Stimulated activated CD4-positive, alpha-beta T cell treated with anti-CD3 and anti-CD28 coated beads, Interleukin-15, amount 100 ng/mL, for 1 hour (primary cell): ENCODE measurements at places on chromosomes 5 and 9.

DNA sequence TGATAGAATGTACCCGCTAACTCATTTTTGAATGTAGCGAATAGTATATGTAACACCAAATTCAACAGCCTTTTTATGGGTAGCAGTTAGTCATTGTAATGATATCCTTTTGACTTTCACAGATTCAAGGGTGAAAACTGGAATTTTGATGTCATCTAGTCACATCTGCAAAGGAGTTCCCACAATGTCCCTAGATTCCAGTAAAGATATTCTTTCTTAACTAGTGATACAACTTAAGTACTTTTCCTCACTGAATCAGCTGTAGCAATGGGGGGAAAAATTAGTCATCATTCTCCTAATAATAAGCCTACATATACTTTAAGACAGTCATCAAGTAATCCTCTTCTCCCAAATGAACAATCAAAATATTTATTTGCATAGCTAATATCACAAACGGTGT is 11.5 kb upstream of the SSBP2 start:
- no peak for DNase-seq

DNA sequence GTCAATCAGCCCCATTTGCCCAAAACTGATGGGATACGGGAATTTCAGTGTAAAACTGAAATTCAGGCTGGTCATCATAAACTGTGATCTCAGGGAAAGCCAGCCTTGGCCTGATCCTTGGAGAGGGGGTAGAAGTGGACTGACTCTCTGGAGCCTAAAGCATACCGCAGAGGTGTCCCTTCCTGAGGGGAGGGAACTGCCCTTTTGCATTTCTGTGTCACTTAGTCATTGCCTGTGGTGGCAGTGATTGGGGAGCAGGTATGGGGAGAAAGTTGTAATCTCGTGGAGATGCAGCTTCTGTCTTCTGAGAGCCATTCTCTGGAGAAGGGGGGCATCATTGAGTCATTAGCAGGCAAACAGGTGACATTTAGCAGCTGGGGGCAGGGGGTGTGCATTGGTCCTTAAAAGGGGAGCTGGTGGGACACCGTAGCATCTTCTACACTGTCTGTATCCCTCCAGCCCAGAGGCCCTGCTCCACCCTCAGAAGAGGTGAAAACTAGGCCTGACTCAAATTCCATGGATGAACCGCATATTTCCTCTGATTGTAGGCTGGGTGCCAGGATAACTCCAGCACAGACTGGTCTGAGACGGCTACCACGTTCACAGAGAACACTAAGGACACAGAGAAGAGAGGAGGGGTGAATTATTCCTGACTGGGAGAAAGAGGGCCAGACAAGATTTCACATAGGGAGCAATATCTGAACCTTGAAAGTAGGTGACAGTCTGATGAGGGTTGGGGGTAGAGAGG is 143.3 kb downstream of the SEC61B start:
- DNase-seq: no peak

- no peak for DNase-seq
Measured at GRCh38 chr5:15255576-15255975, 244.4 kb upstream of the FBXL7 start.

DNA sequence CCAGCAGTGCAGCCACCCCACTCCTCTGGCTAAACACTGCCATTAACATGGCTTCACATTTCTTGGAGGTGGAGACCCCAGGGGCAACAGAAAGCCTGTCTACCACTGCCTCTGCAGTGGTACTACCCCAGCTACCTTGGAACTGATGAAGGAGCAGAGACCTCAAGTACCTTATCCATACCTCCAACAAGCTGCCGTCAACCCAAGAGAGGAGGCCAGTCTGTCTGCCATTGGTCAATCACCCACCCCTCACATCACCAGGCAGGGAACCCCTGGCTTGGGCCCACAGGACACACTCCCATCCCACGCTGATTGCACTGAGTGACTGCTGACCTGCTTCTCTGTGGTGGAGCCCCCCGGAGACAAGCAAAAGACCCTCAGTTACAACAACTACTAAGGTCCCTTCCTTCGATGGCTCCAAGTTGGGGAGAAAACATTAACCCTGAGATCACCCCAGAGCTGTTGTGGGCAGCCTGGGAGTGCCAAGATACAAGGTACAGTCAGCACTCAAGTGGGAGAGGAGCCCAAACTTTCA is 5.6 kb downstream of the IFNA14 start:
- no peak for DNase-seq

GRCh38 chr5:95922798-95923197 is 38.9 kb downstream of the ELL2 start:
- no peak for DNase-seq

GRCh38 chr9:8205576-8205975 is 406.0 kb upstream of the DMAC1 start:
- DNase-seq: no peak

DNA sequence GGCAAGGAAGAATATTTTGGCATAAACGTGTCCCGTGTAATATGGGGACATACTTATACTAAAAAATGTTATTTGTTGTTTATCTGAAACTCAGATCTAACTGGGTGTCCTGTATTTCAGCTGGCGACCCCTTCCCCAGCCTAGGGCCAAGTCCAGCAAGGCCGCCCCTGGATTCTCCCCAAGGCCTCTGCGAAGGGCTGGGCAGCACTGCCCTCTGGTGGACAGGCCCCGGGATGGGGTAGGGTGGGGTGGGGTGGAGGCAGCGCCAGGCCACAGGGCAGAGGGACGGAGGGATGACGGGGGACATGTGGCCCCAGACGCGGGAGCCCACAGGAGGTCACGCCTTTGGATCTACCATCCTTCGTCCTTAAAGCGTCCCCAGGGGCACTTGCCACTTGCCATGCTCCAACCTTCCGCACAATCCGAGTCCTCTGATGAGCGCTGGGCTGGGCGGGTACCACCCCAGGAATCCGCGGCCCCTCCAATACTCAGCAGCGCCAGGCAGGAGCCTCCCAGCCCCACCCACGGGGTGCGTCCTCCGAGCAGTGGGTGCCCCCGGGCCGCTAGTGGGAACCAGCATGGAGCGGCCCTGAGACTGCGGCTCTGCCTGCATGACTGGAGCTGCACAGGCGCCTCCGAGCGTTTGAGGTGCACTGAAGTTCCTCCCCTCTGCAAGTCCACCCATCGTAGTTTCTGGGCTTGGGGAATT is 7.1 kb upstream of the AGPAT2 start:
- no peak for DNase-seq

DNA sequence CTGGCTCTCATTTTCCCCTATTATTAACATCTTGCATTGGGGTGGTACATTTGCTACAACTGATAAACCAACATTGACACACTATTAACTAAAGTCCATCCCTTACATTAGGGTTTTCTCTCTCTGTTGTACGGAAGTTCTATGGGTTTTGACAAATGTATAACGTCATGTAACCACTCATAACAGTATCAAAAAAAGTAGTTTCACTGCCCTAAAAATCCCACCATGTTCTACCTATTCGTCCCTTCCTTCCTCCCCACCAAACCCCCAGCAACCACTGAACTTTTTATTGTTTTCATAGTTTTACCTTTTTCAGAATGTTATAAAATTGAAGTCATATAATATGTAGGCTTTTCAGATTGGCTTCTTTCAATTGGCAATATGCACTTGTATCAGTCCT is 40.1 kb downstream of the MLLT3 start:
- DNase-seq: no peak

DNA sequence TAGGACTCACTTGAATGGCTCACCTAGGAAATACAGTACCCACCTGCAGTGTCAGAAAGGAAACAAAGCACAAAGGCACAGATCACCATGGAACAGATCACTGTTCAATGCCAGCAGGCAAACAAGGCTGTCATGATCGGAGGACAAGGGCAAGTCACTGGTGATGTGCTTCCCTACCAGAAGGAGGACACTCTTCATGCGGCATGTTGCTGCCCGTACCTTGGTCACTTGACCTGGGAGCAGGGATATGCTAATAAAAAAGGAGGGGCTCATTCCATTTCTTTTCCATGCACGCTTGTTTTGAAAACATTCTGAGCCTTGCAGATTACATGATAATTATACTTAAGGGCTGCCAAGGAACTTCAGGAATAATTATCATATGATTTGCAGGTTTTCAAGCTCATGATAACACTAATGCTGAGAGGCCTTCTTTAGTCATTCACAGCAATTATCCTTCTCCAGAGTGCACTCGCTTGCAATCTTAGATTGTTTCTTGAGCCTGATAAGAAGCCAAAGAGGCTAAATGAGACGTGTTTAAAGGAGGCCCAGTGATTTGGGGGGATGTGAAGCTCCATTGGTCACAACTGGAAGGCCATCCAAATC is 36.1 kb upstream of the STARD4 start:
- DNase-seq: no peak
